Activated CD4-positive, alpha-beta memory T cell treated with anti-CD3 and anti-CD28 coated beads for 36 hours (primary cell): ENCODE measurements at places on chromosomes 3 and 15. TPM values are rescaled to one million over a fixed set of nuclear protein-coding genes. Genes with fewer than 3 reads are reported as not detected.

DNA sequence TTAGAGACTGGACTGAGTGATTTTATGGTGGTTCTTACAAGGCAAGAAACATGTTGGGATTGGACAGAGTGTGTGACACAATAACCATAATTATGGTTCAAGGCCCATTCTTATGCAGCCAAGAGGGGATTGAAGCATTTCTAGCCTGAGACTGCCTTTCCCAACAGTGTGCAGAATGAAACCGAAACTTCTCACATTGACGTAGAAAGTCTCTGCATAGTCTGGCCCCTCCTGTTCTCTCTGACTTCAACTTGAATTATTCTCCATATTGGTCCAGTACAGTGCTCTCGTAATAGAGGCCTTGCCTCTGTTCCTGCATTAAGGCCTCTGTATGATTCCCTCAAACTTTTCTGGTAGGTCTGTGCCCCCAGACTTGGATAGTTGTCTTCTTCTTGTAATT, 138.3 kb downstream of the DIPK2A start:
- DNase-seq = no peak

GRCh38 chr15:60774829-60775463, 296.0 kb upstream of the ICE2 start:
- DNase-seq = peak; percentile 37

DNA sequence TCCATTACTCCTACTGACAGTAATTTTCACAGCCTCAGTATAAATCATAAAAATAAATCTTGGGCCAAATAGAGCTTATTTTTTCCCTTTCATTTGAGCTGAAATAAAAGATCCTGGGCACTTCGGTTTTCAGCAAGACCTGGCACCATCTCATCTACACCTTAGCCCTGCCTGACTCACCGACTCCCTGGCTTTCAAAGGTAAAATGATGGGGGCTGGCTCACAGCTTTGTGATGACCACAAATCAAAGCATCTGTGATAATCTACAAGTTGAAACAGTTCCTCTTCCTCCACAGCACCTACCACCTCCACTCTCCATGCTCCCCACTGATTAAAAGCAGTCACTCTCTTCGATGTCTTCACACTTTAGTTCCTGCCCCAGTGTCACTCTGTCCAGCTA, 27.6 kb downstream of the DET1 start:
- no peak for DNase-seq

- no peak for DNase-seq
These were observed 3.9 kb downstream of the SLC6A1 start for GRCh38 chr3:10996345-10997013.

GRCh38 chr3:48879307-48879993, 19.2 kb downstream of the SLC25A20 start:
- DNase-seq = no peak

- no peak for DNase-seq
These were observed 158.4 kb downstream of the TBC1D5 start for GRCh38 chr3:17584066-17584465.

DNA sequence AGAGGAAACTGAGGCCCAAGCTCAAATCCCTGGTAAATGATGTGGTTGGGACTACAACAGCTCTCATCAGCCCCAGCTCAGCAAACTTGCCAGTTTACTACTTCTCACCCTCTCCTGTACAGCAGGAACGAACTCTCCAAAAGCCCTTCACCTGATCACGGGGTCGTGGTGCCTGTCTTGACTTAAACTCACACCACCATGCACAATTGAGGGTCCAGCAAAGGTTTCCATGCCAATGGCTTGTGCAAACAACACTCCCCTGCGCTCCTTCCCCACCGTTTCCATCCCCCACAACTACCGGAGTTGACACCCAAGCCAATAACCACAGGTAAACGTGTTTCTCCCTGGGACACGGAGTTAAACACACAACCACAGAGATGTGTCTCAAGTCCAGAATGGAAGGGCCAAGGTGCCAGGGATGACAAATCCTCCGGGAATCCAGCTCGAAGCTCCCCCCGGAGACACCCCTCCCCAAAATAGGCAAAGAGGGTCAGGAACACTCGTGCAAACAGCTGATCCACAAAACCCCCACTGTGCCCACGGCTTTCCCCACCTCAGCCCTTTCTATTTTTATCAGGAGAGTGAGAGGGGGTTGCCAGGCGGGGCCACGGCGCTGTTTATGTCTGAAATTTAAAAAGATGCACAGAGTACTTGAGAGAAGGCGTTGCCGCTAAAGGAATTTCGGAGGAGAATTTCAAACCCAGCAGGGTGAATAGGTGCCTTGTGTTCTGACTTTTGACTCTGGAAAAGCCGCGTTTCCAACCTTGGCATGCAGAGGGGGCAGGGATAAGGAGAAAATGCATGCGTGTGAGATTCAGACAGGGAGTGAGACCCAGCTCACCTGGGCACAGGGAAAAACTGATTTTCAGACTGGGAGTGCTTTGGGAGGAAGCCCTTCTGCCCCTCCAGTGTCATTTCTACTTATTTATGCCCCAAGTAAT, 10.6 kb upstream of the ACAN start:
- no peak for DNase-seq

DNA sequence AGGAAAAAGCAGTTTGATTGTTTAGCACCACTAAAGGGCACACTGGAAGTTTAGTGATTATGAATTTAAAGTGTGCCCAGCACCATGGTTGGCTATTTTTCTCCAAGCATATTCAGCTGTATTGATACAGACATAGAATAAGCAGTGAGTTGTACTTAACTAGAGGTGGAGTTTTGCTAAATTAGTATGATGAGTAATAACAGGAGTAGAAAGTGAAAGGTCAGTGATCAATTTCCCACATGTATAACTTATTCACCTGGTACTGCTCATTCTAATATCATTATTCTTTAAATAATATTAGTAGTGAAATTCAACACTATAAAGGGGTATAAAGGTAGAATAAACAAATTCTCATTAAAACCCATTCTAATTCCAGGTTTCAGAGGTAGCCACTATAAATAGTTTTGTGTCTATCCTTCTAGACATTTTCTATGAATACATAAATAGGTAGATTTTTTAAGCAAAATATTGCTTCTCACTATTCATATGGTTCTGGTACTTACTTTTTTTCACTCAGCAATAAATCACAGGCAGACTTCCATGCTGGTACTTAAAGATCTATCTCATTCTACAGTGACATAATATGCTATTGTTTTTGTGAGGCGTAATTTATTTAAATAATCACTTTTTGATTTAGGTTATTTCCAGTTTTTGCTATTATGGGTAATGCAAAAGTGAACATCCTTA, 732.9 kb downstream of the VGLL3 start:
- no peak for DNase-seq

DNA sequence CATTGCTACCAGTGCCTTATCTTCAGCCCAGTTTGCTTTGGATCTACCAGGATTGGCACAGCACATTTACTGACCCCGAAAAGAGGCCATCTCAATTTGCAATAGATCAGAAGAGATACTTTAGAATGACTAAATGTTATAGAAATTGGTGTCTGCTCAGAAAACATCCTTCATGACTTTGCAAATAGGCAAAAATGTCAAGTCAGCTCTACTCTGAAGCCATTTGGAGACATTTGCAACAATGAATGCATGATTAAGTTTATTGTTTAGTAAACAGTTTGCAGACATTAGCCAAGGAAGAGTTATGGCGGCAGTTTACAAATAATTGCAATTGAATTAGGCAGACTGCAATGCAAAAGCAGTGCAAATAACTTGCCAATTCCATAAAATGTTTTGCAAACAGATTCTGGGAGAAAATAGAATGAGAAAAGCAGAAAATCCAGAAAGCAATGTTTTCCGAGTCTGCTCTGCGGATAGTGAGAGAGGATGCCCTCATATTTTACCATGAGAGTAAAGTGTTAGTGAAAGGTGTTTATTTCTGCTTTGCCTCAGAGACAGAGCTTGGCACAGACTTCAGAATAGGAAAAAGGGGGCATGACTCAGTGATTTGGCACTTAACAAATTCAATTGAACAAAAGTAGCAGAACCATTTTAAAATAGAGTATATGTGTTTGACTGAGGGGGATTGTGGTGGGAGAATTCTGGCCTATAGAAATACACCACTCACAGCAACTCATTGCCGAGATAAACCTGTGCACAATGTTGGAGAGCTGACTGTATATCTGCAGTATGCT, 334.9 kb upstream of the NR2F2 start:
- DNase-seq = no peak

Gene PDZRN3
- total RNA-seq = not detected

DNA sequence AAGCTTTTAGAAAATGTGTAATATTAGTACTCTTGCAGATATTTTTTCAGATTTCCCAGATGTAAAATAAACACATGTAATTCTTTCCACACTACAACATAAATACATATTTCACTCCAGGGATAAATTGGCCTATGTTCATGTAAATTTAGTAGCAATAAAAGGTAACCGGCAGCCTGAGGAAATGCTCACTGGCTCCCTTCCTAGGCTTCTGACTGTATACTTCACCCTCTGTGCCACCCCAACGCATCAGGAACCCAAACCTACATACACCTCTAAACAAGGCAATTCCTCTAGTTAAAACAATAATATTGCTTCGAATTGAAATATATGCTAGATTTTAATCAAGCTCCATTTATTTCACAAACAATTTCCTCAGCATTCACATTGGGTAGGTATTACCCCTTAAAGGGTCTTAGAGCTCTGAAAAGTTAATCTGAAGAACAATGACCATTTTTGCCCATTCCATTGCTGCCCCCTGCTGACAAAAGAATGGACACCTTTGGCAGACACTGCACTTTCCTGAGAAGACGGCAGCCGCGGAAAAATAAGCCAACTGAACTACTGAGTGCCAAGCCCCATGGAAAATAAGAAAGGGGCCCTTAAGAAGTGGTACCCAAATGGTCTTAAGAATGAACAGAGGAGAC, 212.5 kb downstream of the OSBPL10 start:
- peak; percentile 66 for DNase-seq

- no peak for DNase-seq
These were observed 6.6 kb upstream of the KBTBD8 start for GRCh38 chr3:66991459-66991858.

GRCh38 chr3:187131981-187132380, 7.3 kb downstream of the RPL39L start:
- DNase-seq = no peak

- no peak for DNase-seq
These were observed 105.4 kb upstream of the FHIT start for GRCh38 chr3:61356685-61357084.

- DNase-seq = no peak
These were observed 97.0 kb upstream of the HES1 start for GRCh38 chr3:194038960-194039359.

DNA sequence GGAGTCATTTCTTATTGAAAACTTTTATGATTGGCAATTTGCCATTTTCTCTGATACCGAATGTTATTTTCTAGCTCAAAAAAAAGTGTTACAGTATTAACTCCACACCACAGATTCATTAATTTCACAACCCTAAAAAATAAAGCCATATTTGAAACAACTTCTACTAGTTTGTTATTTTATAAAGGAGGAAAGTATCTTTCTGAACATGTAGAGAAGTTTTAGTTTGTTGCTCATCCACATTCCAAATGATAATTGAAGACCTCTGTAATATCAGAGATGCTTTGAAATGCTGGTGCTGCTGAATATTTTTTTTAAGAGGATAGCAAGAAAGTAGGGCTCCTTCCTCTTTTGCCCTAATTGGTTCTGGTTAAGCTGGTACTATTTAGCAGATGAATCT, 1.9 kb downstream of the VGLL3 start:
- no peak for DNase-seq

DNA sequence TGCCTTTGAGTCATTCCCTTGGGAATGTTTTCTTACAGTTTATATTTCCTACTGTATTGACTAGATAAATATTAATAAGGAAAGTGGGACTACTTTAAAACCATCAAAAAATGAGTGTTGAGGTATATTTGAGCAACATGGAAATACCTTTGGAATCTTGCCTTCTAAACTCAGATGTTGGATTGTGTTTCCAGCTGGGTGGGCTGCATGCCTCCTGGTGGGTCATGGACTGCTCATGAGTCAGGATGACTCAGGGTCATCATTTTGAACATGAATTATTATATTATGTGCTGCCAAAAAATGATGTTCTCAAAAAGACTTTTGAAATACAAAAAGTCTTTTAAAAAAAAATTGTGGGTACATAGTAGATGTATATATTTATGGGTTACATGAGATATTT, 41.1 kb upstream of the APH1B start:
- no peak for DNase-seq

DNA sequence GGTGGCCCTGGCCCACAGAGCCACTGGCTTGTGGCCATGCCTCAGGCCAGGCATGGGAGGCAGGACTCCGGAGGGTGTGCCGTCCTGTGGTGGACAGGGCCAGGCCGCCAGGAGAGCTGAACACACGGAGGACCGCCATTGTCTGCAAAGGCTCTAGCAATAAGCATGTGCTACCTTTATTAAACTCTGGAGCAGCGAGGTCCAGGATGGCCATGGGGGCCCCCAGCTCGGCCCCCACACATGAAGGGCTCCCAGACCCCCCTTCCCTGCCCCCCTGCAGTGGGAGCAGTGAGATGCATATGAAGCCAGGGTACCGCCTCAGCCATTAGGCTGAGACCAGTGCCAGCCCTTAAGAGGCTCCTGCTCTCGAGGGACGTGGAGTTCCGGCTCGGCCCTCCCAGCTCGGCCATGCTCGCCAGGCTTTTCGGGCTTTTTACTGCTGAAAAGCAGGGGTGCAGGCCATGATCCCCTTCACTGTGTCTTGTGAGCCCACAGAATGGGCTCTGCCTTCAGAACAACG, 2.7 kb downstream of the AMIGO3 start:
- no peak for DNase-seq

- DNase-seq = no peak
These were observed 24.8 kb downstream of the EFCC1 start for GRCh38 chr3:129025691-129026435.

GRCh38 chr15:67520321-67521028, 456 bp upstream of the C15orf61 start:
- no peak for DNase-seq

Gene TPRG1
- total RNA-seq = 11.5 TPM

Gene CP
- total RNA-seq = not detected

GRCh38 chr3:131811481-131811880, 223.3 kb downstream of the CPNE4 start:
- no peak for DNase-seq

GRCh38 chr15:99425657-99426301, 140.0 kb upstream of the MEF2A start:
- no peak for DNase-seq

Gene ZNF106
- total RNA-seq = 48.0 TPM

DNA sequence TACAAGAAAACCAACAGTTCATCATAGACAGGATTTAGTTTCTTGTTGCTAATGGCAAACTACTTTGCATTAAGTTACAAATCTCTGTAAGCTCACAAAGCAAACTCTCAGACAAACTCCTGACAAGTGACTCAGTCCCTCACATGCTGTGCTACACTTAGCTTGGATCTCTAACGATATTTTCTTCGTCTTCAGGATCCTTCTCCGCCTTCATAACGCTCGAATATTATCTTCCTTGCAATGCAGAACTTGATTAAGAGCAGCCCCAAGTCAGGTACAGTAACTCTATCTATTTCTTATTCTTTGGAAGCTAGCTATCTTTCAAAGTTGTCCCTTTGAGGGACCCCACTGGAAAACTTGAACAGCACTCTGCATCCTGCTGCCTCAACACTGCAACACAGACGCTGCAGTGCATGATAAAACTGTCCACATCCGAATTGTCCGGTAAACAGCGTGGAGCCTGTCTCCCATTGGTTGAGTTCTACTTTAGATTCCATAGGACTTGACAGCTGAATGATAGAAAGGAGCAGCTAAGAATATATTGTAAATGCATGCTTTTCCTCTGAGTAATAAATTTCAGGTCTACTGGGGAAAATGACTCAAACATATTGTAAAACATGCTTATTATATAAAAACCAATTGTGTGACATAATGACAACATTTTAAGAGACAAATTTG, 61.3 kb downstream of the UACA start:
- no peak for DNase-seq

Gene LRRC31
- total RNA-seq = not detected

Gene SUSD5
- not detected for total RNA-seq

- no peak for DNase-seq
These were observed 38.3 kb upstream of the DCUN1D1 start for GRCh38 chr3:183018421-183019192.

Gene HIGD2B
- total RNA-seq = 0.27 TPM
